Hepatocyte (in vitro differentiated cells): ENCODE measurements at places on chromosomes 4 and X. TPM values are rescaled to one million over a fixed set of nuclear protein-coding genes. Genes with fewer than 3 reads are reported as not detected.

- no peaks in the 10 kb centered on the region for H3K4me1 ChIP-seq
- H3K27ac ChIP-seq, result no peak overlapping the region
- no peaks in the 10 kb centered on the region for H3K27me3 ChIP-seq
- H3K4me3 ChIP-seq, result no peak overlapping the region
- no peaks in the 10 kb centered on the region for H3K36me3 ChIP-seq
These were observed 39.8 kb upstream of the ATOH1 start for GRCh38 chr4:93788712-93789111.

GRCh38 chr4:829291-829690 lies 3.4 kb upstream of the CPLX1 start:
- no peaks in the 10 kb centered on the region for H3K36me3 ChIP-seq
- DNase-seq, result no peak
- H3K4me1 ChIP-seq, result no peaks in the 10 kb centered on the region
- H3K4me3 ChIP-seq, result no peak overlapping the region
- H3K27me3 ChIP-seq, result peaks cover 35% of the 10 kb centered on the region

GRCh38 chrX:72351606-72352334 lies 46.1 kb upstream of the CITED1 start:
- no peak overlapping the region for H3K4me3 ChIP-seq
- no peaks in the 10 kb centered on the region for H3K4me1 ChIP-seq
- peak overlapping the region; percentile 45 for H3K27ac ChIP-seq
- H3K27me3 ChIP-seq, result no peaks in the 10 kb centered on the region

DNA sequence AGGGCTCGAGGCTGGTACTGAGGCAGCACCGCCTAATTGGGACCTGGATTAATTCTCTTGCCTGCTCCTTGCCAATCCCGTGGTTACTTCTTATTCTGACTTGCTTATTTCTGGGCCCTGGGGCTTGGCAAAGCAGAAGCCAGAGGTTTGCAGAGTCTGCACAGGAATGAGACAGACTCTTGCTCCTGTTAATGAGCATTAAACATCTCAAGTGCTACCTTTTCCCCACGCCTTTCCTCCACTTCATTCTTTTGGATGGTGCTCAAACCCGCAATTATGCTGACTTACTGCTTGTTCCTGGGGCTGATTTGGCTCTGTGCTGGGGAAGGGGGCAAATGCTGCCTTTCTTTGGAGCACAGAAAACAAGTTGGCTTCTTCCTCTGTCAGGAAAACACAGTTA lies 16.5 kb upstream of the STOX2 start:
- no peak for DNase-seq
- no peaks in the 10 kb centered on the region for H3K36me3 ChIP-seq
- H3K4me3 ChIP-seq, result no peak overlapping the region
- no peaks in the 10 kb centered on the region for H3K4me1 ChIP-seq

Gene C1QTNF7
- 1.4 and 10.5 TPM in 2 replicates for total RNA-seq
